ENCODE measurements at places on chromosomes 1 and 21.

DNA sequence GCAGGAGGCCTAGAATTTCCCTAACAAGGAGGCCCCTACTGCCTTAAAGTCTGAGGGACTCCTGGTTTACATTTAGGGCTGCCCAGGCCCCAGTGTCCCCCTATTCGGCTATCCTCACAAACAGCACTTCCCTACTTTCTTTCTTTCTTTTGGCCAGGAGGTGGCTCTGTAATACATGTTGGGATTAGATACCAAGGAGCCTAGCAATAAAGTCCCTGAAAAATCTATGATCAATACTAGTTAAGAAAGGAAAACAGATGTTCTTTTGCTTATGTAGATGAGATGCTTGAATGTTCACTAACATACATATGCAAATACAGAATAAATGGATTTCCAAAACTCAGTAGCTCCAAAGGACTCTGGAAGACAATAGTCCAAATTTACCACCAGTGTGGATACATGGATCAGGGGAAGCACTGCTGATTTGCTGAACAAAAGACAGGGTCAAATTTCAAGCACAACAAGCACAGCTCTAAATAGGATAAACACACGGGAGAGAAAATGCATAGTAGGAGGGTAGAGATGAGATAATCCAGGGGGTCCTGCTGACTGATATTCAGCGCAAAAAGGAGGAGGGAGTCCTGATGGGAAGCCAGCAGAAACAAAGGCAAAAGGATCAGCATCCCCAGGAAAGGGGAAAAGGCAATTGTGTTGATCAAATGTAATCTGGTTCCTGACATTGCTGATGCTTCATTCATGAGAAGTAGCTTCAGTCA lies 240.0 kb downstream of the NUF2 start:
- no peak for DNase-seq

GRCh38 chr1:153428073-153428638 lies 11.8 kb downstream of the S100A7A start:
- DNase-seq: no peak

DNA sequence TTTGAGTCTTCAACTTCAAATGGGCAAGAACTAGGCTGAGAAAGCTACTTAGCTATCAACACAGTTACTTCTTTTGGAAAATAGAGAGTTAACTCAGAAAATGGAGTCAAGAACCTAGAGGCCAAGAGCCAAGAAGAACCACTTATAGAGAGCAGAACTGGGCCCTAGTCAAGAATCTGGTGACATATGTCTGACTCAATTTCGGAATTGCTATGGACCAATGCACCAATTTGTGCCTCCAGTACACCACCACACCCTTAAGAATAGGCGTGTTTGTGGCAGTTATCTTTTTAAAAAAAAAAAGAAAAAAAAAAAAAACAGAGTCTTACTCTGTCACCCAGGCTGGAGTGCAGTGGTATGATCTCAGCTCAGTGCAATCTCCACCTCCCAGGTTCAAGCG lies 7.8 kb downstream of the S100A2 start:
- no peak for DNase-seq

DNA sequence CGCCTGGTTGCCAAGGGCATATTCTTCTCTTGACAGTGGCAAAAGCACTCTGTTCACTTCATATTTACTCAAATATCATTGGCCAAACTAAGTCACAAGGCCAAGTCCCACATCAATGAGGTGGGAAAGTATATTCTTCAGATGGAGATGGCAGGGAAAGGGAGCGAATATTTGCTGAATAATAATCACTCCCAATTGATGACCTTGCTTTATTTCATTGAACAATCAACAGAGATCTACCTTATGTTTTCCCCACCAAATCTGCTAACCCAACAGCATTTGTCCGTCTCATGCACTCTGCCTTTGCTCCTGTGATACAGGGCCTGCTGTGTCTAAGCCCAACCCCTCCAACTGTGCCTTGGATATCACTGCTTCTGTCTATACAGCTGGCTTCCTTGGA lies 45.2 kb upstream of the PCP4 start:
- no peak for DNase-seq

- DNase-seq: peak; percentile 7
Measured at GRCh38 chr1:227947676-227948492, at the start of gene WNT9A. Gene WNT9A (minus strand): TSS chr1:227947932. CDS start chr1:227947887, 45 bp downstream.

GRCh38 chr21:26753822-26754221 lies 91.4 kb downstream of the ADAMTS1 start:
- DNase-seq: no peak

DNA sequence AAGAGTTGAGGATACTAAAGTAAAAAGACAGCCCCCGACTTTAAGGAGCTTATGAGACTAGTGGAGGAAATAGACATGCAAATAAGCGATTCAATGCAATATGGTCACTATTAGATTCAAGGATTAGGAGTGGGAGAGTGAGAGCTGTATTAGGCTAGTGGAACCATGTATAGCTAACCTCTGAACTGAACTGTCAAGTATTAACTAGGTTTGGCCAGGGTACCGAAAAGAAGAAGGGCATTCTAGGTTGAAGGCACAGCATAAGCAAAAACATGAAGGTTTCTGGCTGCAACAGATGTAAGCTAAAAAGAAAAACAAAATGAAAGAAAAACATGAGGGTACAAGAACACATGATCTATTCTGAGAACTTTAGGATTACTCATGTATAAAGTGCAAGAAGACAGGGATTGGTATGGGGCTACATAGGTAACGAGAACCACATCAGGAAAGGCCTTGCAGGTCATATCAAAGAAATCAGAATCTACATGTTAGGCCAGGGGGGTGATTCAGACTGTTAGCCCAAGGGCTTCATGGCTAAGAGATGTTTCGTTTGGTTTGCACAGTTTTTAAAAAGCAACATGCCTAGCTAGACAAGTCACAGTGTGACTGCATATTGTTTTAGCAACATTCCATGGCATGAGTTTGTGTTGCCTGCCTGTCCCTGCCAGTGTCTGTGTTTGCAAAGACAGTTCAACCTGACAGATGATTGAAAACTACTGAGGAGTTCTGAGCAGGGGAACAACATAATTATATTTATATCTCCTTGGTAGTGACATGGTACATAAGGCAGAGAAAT lies 54.4 kb upstream of the HAO2 start:
- DNase-seq: no peak

- peak; percentile 13 for DNase-seq
Measured at GRCh38 chr1:153793261-153793972, 18.2 kb downstream of the SLC27A3 start.

- no peak for DNase-seq
Measured at GRCh38 chr1:225881081-225881958, 860 bp downstream of the TMEM63A start.

GRCh38 chr1:221286399-221286798 lies 407.2 kb downstream of the HLX start:
- DNase-seq: no peak

GRCh38 chr21:36747815-36748383 lies 49.0 kb downstream of the SIM2 start:
- DNase-seq: no peak

- no peak for DNase-seq
Measured at GRCh38 chr1:159088546-159089183, 12.1 kb upstream of the AIM2 start.

DNA sequence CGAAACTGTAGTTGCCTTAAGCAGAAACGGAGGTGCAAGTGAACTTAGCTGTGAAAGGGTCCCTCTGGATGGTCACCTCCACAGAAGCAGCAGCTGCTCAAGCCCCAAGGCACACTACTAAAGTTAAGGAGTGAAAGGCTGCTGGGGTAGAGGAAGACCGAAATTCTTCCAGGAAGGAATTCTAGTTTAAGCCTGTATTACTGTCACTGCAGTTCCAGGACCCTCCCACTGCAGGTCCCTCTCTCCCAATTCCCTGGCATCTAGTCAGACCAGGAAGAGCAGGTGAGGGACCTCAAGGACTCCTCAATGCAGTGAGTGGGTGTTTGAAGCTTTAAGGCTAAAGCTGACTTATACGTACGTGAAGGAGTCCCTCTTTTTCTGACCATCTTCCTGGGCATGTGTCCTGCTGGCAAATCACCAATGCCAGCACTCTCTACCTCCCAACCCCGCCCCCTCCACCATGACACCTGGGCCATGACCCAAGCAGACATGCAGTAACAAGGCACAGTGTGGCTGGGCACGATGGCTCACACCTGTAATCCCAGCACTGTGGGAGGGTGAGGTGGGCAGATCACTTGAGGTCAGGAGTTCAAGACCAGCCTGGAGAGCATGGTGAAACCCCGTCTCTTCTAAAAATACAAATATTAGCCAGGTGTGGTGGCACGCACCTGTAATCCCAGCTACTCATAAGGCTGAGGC lies 57.2 kb downstream of the TGFBR3 start:
- DNase-seq: no peak

DNA sequence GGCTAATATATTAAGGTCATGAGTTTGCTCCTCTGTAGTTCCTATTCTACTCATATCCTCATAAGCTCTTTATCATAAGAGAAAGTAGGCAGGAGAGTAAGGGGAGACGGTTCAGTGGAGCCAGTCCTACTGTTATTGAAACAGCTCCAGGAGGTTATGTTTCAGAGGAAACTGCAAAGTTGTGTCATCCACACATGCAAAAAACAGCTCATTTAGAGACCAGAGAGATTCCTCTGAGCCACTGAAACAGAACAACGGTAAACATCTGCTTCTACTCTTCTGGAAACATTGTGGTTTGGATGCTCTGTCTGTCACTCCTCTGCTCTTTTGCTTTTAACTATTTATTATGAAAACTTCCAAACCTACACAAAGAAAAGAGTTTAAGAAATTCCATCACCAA lies 66.3 kb upstream of the PPP2R5A start:
- DNase-seq: no peak

- no peak for DNase-seq
Measured at GRCh38 chr1:4961935-4962645, 307.7 kb downstream of the AJAP1 start.

- no peak for DNase-seq
Measured at GRCh38 chr1:39980555-39981313, 25.8 kb downstream of the MFSD2A start.

DNA sequence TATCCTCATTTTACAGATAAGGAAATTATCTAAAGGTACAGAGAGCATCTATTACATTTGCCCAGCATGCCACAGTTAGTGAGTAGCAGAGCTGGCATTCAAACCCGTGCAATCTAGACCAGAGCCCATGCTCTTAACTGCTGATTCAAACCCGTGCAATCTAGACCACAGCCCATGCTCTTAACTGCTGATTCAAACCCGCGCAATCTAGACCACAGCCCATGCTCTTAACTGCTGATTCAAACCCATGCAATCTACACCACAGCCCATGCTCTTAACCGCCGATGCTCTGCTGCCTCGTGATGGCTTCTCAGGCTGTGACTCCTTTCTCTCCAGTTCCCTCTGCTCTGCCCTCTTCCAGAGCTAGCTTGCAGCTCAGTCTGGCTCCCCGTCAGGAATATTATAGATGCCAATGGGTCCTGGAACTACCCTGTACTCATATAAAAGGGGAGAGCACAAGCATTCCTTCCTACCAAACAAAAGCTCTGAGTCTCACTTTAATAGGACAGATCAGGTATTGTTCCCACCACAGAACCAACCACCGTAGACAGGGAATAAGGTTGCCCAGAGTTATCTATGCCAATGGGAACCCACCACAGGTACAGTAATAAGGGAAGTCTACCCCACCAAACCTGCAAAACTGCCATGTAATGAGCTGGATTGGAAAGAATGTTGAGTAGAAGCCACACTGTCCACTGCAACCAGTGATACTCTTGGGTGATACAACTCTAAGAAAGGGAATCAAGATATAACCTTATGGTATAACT lies 78.4 kb downstream of the SMYD3 start:
- no peak for DNase-seq

GRCh38 chr1:234634387-234634786 lies 24.4 kb upstream of the IRF2BP2 start:
- no peak for DNase-seq

GRCh38 chr1:173395762-173396161 lies 81.4 kb upstream of the PRDX6 start:
- no peak for DNase-seq

GRCh38 chr1:226574044-226574443 lies 25.5 kb downstream of the STUM start:
- no peak for DNase-seq

DNA sequence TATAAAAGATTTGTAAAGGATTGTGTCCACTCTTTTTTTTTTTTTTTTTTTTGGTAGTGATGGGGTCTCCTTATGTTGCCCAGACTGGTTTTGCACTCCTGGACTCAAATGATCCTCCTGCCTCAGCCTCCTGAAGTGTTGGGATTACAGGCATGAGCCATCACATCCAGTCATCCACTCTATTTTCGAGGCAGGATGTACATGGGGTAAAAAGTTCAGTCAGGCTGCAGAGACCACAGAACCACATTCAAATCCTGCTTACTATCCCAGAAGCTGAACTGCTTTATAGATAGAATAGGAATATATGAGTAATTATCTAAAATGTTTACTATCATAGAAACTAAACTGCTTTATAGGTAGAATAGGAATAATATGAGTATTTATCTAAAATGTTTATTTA lies 26.0 kb upstream of the KCNK2 start:
- no peak for DNase-seq

DNA sequence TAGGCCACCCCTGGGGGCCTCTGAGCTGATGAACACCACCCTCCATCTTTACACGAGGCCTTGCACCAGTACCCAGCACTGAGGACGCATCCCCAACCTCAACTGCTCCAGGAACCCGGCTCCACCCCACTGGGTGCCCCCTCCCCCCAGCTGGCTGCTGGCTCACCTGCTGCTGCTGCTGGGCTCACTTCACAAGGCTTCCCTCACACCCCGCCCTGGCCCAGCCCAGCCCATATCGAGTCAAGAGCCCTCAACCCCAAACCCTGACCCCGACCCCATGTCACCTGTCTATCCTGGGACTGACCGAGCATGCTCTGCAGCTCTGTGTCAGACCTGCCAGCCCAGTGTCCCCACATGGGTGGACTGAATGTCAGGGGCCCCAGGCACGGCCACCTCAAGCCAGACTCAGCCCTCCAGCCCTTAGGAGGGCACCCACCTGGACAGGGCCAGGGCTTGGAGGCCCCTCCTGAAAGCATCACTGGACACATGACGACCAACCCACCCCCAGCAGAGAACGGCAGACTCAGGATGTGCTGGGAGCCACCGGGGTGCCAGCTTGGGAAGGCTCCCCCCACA lies 21.4 kb downstream of the WNT9A start:
- no peak for DNase-seq

GRCh38 chr1:153932156-153933131 lies 9.7 kb upstream of the GATAD2B start:
- DNase-seq: no peak

DNA sequence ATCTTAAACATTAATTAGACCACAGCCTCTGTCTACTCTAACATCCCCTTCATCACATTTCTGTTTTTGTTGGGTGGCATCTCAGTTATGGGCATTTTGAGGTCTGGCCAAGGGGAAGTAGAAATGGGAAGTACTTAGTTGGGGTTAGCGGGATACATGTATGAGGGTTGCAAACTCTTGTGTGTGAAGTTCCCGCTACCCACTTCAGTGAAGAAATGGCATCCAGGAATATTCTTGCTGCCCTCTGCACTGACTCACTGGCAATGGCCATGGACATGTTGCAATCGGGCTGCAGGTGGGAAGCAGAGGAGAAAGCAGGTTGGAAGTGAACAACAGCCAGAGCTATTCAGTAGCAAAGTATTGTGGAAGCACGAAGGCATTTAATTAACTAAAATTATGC lies 7.4 kb downstream of the CD48 start:
- no peak for DNase-seq

GRCh38 chr1:171335964-171336363 lies 22.0 kb downstream of the FMO4 start:
- no peak for DNase-seq
